ENCODE measurements at places on chromosomes 1 and 21. TPM values are rescaled to one million over a fixed set of nuclear protein-coding genes. Genes with fewer than 3 reads are reported as not detected.

The ITGB2 gene
- 98.5 TPM for total RNA-seq

The TMEM39B gene
- total RNA-seq = 2.5 TPM

The SELP gene
- total RNA-seq = 33.9 TPM

The MROH9 gene
- not detected for total RNA-seq

The TTC39A gene
- total RNA-seq = 2.1 TPM

The L1TD1 gene
- not detected for total RNA-seq

The ATP1A4 gene
- total RNA-seq = not detected

The SLC26A9 gene
- 0.24 TPM for total RNA-seq

The FCGR1A gene
- total RNA-seq = 2.5 TPM

The SEC16B gene
- 1.7 TPM for total RNA-seq

The GJA5 gene
- total RNA-seq = 45.2 TPM

- DNase-seq = no peak
Measured at GRCh38 chr1:60071296-60071695, 2.3 kb downstream of the C1orf87 start.

GRCh38 chr1:50645139-50645538, 221.9 kb upstream of the DMRTA2 start:
- DNase-seq = no peak

- peak; percentile 73 for DNase-seq
Measured at GRCh38 chr1:23539698-23540266, 8.7 kb upstream of the E2F2 start.

- DNase-seq = no peak
Measured at GRCh38 chr21:32611471-32611997, 643 bp downstream of the CFAP298 start.

- DNase-seq = no peak
Measured at GRCh38 chr1:248165186-248165585, 9.4 kb upstream of the OR2M2 start.

DNA sequence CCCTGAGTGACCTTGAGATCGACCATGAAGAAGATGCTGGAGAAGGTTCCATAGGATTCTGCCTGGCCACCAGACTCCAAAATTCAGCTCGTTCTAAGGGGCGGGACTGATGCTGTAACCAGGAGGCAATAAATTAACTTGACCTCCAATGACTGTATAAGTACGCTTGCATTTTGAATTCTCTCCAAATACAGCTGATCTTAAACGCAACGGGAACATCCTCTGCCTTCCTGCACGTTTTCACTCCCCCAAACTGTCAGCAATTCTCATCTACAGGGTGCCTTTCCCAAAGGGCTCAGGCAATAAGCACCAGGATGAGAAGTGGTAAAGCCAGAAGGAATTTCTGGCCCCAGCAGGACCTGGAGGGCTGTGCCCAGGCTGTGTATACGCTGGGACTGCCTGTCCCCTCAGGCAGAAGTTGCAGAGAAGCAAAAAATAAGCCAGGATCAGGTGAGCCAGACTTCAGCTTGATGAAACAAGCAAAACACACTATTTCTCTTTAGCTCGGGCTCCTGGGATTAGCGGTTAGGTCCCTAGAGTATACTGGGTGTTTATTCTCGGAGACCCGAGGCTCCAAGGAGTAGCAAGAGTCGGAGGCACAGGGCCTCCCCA, 124.8 kb downstream of the LRIG2 start:
- no peak for DNase-seq

- DNase-seq = no peak
Measured at GRCh38 chr1:101293461-101294051, 56.7 kb downstream of the S1PR1 start.

DNA sequence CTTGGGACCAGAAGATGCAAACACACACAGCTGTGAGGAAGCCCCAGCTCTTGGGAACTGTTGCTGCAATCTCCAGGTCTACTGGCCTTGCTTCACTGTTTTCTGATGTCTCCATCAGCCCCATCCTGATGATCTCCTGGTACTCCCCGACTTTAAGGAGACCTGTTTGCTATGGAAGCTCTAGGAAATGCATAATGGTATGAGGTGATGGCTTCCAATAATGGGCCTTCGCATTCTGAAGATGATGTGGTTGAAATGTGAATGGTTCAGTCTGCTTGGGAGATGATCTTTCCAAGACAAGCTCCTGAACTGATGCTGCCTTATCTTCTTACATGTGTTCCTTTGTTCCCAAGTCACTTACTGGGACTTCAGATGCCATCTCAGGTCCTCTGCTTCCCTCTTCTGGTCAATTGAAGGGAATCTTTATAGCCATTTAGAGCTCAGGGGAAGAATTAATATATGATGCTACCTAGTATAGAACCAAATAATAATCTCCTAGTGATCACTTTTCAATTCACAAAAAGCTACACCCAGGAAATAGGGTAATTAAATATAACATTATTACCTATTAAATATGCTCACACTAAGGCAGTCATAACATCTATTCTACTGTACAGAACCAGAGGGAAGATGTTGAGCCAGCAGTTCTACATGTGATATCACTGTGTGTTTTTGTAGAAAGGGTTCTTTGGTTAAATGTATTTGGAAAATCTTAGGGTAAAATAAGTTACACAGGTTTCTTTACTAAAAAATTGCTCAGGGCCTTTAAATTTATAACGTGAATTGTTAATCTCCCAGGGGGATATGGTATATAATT, 73.9 kb upstream of the VTCN1 start:
- no peak for DNase-seq

DNA sequence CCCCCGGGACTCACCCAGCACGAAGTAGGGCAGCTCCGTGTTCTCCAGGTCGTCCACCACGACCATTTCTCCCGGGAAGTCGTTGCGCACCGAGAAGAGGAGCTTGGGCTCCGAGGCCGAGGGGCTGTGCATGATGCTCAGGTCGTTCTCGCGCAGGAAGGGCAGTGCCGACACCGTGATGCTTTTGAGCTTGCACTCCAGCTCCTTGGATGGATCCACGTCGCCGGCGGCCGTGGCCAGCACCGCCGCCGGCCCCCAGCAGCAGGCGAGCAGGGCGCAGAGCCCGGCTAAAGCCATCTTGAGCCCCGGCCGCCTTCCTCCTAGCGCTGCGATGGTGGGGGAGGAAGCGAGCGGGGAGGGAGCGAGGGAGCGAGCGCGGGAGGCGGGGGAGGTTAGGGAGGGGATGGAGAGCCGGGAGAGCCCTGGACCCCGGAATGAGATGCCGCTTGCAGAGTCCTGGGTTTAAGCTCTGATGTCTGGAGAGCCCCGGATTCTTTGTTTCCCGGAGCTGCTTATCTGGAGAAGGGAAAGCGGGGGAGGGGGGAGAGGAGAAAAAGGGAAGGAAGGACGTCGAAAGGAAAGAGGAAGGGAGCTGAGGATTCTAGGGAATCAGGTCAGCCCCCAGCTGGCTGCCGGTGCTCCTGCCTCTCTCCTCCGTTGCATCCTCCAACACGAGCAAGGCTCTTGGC, at the start of gene ASTN1:
Gene ASTN1 (minus strand): TSS at position 333 of the 689 bp plus-strand sequence. CDS start 36 bp downstream, at position 297.
- no peak for DNase-seq

DNA sequence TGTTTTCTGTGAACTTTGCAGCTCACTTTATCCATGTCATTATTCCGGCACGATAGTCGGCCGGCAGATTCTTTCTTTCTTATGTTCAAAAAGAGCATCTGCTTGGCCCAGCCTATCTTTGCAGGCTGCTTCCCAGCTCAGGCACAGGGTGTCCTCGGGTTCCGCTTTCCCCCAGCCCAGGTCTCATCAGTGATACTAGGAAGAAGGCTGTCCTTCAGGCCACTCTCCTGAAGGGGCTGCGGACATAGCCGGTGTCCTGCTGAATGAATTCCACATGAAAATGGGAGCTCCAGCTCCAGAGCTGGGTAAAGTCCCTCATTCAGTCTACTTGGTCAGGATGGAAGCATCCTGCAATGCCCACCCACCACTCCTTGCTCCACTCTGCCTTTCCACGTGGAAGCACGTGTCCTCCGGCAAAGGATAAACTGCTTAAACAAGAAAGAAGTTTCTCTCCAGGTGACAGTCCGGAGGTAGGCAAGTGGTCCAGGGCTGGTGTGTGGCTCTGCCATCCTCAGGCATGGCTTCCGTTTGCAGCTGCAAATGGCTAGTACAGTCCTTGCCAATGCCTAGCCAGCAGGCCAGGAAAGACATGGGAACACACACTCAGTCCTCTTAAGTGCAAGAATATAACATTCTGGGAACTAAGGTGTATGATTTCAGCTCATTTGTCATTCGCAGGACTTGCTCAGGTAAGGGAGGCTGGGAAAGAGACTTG, 161.0 kb downstream of the TRIM33 start:
- no peak for DNase-seq

DNA sequence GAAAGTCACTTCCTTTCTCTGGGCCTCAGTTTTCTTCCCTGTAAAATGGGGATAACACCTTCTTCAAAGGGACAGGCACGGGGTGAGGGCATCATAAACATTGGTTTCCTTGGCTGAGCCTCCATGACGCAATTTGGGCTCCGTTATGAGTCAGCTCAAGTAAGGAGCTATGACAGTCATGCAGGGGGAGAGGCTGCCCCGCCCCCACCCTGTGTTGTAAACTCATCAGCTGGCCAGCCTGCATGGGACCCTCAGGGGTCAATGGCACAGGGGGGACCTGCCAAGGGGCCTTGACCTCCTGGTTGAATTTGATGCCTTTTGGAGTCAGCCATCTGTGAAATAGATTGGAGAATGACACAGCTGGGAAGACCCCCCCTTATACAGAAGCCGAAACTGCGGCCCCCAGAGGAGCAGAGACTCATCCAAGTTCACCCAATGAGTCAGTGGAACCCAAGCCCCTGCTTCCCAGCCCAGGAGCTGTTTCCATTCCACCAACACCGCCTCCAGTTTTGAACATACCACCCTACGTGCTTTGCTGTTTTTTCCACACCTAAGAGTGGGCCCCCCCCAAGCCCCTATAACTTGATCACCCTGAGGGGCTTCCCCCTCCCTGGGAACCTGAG, 36.8 kb upstream of the RUNX3 start:
- DNase-seq = no peak

GRCh38 chr1:78691995-78692747, 42.5 kb downstream of the IFI44 start:
- no peak for DNase-seq

DNA sequence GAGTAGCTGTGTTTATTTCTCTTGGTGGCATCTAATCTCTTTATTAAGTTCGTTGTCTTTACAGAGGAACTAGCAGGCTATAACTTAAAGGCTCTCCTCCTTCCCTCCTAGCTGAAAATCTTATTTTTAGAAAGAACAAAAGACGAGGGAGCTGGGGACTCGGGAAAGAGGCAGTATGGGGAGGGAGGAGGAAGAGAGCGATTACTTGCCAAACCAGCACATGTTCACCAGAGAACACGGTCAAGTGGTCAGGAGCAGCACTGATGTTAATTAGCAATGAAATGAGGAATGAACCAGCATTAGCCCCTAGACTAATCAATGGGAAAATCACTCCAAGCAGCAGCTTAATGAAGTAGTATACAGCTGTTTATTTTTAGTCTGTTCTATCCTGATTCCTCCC, 171.3 kb upstream of the ESRRG start:
- no peak for DNase-seq

DNA sequence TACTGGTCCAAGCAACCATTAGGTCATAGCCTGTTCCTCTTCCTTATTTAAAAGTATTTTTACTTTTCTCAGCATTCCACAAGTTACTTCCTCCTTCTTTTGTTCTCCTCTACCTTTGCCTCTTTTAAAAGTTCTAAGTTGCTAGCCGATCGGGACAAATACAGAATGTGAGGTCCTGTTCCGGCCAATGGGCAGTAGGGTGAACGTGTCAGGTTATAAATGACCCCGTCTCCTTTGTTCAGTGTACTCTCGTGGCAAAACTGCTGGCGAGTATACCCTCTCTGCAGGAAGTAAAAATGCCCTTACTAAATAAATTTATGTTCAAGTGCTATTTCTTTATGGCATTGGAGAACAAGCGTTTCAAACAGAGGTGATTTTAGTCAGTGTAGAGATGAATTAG, 2.5 kb downstream of the ADCY10 start:
- DNase-seq = no peak

DNA sequence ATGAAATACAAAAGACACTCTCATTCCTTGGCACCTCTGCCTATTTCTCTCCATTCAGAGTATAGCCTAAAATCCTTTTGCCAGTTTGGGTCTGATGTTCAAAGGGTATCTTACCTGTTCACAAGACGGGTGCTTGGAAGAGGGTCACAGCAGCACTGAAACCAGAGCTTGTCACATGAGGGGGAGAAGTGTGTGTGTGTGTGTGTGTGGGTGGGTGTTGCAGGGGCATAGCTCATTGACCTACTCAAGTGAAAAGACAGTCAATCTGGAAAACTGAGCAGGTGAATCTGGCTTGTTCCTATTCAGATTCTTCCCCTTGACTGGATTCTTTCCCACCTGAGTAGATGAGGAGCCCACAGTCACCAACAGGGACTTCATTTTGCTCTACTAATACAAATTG, 63.9 kb downstream of the KCTD3 start:
- no peak for DNase-seq

DNA sequence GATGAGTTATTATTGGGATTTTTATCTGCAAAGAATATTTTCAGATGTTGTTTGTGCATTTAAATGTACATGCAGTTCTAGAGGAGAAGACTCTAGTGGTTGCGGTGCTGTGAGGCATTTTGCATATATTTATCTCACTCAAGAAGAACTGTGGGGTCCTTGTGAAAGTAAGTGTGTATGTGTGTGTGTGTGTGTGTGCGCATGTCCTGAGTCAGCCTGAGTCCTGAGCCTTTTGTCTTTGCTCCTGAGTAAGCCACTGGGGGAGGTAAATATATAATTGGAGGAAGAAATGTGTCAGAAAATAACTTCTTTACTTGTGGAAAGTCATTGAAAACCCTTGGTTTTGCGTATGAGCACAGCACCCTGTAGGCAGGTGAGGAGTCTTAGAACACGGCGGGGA, 55.6 kb upstream of the CD34 start:
- DNase-seq = no peak

DNA sequence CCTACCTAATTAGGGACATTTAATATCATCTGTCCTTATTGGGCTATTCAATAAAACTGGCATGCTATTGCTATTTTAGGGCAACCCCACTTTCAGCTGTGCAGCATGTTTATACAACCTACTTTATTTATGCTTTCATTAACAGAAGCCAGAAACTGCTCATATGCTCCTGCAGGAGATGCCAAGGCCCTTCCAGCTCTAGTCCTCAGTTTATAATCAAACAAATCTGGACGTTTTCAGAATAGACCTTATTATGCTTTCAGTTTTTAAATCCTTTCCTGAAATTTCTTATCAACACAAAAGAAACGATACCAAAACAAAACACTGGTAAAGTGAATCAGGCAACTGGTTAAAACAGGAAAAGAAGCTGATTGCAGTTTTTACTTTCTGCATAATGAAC, 53.2 kb downstream of the PTGS2 start:
- no peak for DNase-seq

DNA sequence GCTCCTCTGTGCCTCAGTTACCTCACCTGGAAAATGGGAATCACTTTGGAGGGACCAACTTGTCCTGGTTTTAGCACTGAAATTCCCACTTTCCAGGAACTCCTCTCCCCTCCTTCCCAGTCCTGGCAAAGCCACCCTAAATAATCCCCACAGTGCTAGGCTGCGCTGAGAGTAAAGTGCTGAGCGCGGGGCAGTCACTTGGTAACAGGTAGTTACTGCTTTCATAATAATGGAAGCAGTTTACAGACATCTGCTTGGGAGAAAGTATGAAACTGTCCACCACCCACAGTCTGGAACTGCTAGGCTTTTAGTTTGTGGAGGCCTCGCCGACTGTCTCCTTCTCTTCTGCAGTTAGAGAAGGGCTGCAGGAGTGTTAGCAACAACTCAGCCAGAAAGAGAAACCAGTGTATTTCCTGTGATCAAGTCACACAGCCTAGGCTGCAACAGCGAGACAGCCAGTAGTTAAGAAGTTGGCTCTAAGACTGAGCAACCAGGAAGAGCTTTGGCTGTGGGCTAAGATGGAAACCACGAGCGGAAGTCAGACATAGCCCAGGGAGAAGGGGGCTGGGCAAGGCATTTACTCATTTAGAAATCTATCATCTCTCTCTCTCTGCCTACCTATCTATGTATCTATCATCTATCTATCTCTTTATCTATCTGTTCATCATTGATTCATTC, 30.8 kb upstream of the ABCG1 start:
- DNase-seq = no peak

All from omental fat pad (tissue), 4 donors.